ENCODE measurements at places on chromosomes 11 and 22.

- no peak for DNase-seq
Measured at GRCh38 chr22:31121403-31121802, 1.4 kb upstream of the INPP5J start.

DNA sequence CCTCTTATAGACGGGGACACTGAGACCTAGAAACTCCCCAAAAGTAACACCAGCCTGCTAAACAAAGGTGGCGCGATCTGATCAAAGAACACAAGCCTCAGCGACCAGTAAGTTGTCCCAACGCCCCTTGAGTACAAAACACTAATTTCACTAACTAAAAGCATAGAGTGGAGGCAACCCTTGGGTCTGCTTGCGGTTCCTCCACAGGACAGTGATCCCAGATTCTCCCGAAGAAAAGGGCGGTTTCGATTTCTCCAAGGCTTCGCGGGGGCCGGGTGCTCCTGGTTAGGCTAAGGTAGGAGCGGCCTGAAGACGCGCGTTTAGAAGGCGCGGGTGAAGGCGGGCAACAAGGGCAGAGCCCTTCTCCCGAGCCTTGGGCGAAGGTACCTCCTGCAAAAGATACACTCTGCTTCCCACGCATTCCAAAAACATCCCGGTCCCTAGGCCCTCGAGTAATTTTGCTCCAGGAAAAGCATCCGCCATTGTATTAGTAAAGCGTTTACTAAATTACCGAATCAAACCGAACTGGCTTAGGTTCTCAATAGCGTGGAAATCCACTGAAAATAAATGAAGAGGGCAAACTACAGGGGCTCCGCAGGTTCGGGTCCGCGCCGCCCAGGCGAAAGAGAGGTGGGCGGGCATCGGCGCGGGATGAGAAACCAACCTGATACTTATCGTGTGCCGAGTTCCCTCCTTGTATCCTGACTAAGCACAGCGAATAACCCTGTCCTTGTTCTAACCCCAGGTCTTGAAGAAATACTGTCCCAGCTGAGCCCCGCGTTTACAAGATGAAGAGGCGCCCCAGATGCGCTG is 2.0 kb downstream of the WT1 start:
- no peak for DNase-seq

GRCh38 chr11:40337118-40337517 is 1122.3 kb downstream of the LRRC4C start:
- DNase-seq: no peak

GRCh38 chr11:69292221-69292648 is 1.7 kb upstream of the MYEOV start:
- DNase-seq: no peak
